Cortex of kidney (tissue), 1 donor: ENCODE measurements at places on chromosomes 2 and 18.

GRCh38 chr2:30871980-30872789 lies 64.9 kb upstream of the CAPN13 start:
- no peak for DNase-seq

DNA sequence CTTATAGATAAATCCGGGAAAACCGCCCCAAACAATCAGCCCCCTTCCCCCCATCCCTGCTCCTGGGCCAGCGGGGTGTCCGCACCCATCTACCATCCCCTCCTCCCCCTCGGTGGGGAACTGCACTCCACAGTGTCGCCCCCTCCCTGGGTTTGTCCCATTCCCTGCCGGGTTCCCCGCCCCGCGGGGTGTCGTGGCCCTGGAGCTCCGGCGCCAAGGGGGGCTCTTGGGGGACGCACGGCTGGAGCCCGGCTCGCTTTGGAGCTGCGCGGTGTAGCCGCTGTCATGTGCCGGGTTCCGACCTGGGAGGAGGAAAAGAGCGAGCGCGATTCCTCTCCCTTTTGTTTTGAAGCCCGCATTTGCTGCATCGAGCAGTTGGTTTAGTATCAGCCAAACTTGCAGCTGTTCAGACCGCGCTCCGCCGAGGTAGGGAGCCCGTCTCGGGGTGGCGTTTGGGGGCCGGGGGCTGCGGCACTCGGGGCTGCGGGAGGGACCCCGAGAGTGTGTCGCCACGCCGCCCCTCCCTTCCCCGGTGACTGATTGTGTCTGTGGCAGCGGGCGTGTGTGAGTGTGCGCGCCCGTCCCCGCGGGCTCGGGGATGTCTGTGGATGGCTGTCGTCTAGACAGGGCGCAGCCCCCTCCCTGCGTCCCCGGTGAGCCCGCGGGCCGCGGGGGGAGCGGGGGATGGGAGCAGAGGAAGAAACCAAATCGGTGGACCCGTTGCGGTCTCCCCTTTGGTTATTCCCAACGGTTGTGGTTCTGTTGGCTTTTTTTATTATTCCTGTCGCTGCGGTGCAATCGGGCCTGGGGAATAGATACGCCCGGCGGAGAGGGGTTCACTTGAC lies 797 bp downstream of the CTIF start:
- no peak for DNase-seq

DNA sequence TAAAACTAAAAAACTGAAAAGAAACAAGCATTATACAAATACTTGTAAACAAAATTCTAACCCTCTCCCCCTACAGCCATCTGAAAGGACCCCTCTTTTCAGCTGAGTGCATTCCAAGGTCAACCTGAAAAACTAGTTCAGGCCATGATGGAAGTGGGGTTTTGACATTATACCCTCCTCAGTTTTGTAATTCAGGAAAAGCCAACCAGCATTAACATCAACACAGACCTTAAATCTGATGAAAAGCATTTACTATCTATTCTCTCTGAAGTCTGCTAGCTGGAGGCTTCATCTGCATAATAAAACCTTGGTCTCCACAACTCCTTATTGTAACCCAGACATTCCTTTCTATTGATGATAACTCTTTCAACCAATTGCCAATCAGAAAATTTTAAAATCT lies 302.2 kb downstream of the CNTNAP5 start:
- no peak for DNase-seq

GRCh38 chr2:146305164-146305563 lies 1539.7 kb upstream of the ACVR2A start:
- no peak for DNase-seq

- no peak for DNase-seq
Measured at GRCh38 chr2:98504381-98505109, 59.9 kb downstream of the INPP4A start.

DNA sequence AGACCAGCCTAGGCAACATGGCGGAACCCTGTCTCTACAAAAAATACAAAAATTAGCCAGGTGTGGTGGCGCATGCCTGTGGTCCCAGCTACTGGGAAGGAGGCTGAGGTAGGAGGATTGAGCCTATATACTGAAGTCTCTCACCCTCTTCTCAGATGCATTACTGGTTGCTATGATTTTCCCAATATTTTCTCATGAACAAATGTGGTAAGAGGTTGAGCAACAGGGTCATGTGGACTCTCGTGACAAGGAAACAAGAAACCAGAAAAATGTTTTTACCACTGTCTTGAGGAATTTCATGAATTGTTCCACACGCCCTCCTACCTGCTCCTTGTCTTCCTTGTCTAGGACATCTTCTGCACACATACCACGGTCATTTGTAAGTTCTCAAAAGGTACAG lies 12.4 kb downstream of the LMAN2L start:
- DNase-seq, result no peak

GRCh38 chr2:85577386-85578242 lies at the start of gene VAMP8:
TSS of gene VAMP8 (plus strand) at chr2:85577586. CDS start at chr2:85577647, 61 bp downstream.
- no peak for DNase-seq

- DNase-seq, result no peak
Measured at GRCh38 chr2:49335546-49335945, 181.2 kb upstream of the FSHR start.

DNA sequence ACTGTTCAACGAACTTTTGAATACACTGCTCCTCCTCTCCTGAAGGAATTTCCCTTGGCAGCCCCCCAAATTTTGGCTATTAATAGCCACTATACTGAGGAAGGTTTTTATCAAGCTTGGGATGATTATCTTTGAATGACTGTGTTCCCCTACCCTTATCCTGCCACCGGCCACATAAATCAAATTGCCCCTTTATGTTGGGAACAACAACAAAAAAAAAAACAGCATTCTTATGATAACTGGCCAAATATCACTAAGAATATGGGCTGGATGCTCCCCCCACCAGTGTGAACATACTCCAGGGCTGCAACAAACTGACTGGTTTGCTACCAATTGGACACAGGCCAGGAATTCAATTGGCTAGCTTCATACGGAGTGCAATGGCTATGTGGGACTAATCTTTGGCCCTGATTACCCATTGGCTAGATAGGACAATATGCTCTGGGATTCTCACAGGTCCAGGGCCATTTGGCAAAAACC lies 20.6 kb downstream of the DUSP11 start:
- DNase-seq, result no peak

GRCh38 chr2:111169268-111169667 lies 48.6 kb downstream of the BCL2L11 start:
- DNase-seq, result no peak

- DNase-seq, result no peak
Measured at GRCh38 chr18:45317948-45318640, 297.2 kb upstream of the SLC14A2 start.

- DNase-seq, result no peak
Measured at GRCh38 chr2:187310701-187311100, 137.4 kb downstream of the CALCRL start.

- DNase-seq, result no peak
Measured at GRCh38 chr2:190882856-190883582, 2.4 kb downstream of the GLS start.

DNA sequence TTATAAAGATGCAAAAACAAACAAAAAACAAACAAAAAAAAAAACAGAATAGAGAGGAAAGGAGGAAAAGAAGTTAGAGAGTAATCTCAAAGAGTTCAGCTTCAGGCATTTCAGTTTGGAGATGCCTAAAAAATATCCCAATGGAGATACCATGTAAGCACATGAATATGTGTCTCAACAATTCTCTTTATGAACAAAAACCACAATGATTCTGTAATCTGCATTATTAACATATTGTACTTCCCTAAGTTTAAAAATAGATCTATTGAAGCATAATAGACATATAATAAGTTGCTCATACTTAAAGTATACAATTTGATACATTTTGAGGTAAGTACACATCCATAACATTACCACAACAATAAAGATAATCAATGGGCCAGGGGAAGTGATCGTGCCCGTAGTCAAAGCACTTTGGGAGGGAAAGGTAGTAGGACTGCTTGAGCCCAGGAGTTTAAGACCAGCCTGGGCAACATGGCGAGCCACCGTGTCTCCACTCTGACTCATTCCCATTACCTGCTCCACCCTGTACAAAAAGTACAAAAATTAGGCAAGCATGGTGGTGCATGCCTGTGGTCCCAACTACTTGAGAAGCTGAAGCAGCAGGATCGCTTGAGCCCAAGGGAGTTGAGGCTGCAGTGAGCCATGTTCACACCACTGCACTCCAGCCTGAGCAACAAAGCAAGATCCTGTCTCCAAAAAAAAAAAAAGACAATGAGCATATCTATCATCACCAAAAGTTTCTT lies 158.9 kb downstream of the ATAD2B start:
- DNase-seq, result no peak

- DNase-seq, result no peak
Measured at GRCh38 chr2:19682493-19682892, 219.3 kb downstream of the TTC32 start.

- DNase-seq, result no peak
Measured at GRCh38 chr2:107618769-107619168, 207.9 kb upstream of the RGPD4 start.

DNA sequence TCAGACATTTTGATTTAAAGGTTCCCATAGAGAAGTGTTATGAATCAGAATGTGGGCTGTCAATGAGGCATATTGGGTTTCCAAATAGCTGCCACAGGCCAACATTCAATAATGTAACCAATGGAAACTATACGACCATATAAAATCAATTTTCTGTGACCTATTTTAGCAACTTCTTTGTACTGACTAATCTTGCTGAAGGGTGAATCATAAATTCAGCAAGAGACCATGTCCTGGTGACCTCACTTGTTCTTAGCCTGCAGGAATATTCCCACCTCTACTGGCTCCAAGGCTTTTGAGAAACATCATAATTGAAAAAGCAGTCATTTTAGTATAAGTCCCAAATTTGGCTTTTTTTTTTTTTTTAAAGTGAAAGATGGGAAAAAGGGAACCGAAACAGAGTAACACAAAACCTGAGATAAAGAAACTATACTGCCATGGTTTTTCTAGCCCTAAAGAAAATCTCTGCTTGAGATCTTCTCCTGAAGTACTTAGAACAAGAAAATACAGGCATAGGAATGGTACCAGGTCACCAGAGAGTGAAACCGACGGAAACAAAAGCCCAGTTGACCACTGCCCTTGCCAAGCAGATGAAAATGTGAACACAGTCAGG lies 32.1 kb downstream of the PLEKHM3 start:
- no peak for DNase-seq

DNA sequence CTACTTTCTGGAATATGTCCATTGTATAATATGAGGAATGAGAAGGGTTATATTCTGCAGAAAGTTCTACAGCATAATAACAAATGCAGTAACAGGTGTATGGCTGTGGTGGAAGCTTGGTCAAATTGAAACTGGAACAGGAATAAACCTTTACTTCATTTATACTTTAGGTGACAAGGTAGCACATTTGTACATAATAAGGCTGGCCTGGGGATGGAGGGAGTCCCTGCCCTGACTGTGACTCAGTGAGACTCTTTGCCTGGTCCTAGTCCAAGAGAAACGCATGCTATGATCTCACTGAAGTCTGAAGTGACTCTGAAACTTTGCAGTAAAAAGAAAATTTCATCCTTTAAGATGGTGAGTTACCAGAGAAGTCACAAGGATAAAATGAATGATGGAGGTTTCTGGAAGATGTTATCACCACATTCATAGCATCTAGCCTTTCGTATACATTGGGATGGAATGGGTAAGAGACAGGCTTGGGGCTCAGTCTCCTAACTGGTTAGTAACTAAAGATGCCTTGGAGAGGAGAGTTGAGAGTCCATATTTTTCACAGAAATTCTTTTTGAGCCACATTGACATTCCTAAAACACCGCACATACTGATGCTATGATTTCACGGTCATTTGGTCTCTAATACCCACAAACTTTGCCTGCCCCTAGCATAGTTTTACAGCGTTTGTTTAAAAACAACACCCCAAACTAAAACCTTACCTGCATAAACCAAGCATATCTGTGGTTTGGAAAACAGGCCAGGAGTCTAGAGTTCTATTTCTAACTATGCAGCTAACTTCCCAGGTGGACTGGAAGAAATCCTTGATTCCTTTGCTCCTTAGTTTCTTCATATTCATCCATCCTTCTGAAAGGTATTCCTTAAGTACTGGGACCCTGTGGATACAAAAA lies 42.4 kb upstream of the NABP1 start:
- no peak for DNase-seq

GRCh38 chr2:189783451-189783926 lies 650 bp downstream of the ORMDL1 start:
- no peak for DNase-seq

GRCh38 chr2:135905679-135906078 lies 29.4 kb upstream of the MCM6 start:
- DNase-seq, result no peak

DNA sequence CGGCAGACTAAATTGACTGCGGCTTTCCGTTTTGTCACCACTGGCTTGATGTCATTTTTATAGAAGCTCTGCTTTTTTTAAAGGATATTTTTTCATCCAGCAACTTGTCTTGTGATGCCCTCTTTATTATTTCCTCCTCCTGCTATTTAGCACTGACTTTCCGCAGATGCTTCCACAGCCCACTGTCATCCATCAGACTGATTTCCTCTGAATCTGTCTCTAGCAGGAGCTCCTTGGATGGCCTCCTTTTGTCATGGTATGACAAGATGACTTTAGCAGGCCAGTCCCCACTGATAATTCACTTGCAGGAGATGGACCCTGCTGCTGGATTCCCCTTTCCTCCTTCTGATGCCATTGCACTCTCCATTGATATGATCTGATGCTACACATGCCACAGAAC lies 454.6 kb downstream of the TSN start:
- no peak for DNase-seq

GRCh38 chr2:239940861-239941570 lies 84.1 kb downstream of the NDUFA10 start:
- DNase-seq, result no peak

DNA sequence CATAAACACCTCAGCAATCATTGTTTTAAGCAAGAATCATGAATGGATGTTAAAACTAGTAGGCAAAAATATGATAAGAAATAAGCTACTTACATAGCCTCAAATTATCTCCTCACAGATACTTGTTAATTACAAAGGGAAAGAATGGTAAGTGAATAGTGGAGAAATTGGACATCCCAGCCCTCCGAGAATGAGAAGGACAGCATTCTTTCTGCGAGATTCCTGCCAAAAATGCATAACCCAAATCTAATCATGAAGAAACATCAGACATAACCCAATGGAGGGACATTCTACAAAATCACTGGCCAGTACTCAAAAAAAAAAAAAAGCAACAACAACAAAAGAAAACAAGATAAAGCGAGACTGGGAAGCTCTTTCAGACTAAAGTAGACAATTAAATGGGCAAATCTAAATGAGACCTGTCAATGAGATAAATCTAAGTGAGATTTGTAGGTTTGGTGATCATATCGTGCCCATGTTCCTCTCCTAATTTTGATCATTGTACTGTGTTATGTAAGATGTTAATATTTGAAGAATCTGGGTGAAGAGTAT lies 57.9 kb upstream of the GLI2 start:
- DNase-seq, result no peak

GRCh38 chr2:100235098-100235497 lies 87.2 kb downstream of the LONRF2 start:
- no peak for DNase-seq

- DNase-seq, result no peak
Measured at GRCh38 chr2:239273280-239274234, 127.3 kb downstream of the HDAC4 start.

- no peak for DNase-seq
Measured at GRCh38 chr2:6352906-6353515, 512.7 kb downstream of the CMPK2 start.
